HTR-8/SVneo (cell line): ENCODE measurements at places on chromosomes 4 and X.

DNA sequence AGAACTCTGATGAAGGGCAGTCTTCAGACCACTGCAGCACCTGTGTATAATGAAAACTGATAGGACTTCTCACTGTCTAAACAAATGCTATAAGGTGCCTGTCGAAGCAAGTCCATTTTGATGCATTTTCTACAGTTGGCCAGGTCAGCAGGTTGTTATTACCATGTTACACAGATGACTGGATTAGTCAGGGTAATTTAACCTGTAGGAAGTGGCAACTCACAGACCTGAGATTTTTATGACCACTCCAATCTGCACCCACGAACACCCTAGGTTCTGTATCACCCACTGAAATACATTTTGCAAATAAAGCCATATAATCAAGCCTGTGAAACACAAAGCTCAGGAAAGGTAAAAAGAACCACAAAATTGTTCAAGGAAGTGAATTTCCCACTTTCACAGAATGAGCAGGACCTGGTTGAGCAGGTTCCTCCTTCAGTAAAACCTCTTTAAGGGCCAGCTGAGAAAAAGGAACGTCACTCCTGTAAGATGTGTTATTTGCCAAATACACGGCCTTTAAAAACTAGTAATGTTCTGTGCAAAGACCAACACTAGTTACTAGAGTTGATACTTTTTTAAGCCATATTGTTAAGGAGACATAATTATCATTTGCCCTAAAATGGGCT is 12.7 kb downstream of the MAML3 start:
- DNase-seq = no peak

GRCh38 chr4:123843137-123843536 is 446.5 kb downstream of the SPRY1 start:
- no peak for DNase-seq

- DNase-seq = no peak
Observed at GRCh38 chrX:14837155-14837554, 35.7 kb downstream of the FANCB start.

- DNase-seq = no peak
Observed at GRCh38 chr4:80311130-80311529, 24.4 kb upstream of the CFAP299 start.

GRCh38 chr4:139469216-139469615 is 15.3 kb downstream of the RAB33B start:
- no peak for DNase-seq

DNA sequence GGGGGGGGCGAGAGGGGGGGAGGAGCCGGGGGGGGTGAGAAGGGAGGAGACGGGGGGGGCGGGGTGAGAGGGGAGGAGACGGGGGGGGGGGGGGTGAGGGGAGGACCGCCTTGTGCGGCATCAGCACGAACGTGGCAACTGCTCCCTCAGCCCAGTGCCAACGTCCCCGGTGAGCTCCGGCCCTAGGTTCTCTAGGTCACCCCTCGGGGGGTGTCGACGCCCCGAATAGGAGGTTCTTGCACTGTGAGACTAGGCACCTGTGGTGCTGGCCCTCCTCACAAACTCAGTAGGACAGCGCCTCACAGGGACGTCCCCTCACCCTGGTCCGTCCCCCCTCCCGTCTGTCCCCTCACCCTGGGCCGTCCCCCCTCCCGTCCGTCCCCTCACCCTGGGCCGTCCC is 21.5 kb upstream of the GTPBP6 start:
- DNase-seq = no peak

DNA sequence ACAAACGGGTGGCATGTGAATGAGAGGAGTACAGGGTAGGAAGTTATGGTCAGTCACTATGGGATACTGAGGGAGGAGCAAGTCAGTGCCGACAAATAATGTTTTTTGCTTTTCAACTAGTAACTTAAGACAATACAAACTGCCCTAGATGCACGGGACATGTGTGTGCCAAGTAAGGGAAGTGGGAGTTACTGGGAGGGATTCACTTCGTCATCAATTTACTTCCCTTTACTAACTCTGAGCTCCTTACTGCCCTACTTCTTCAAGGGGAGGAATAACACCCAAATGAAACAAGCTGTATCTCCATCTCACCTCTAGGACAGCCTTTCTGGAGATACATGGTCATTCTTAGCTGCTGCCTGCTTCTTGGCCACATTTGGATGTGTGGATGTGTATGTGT is 97.7 kb downstream of the DGKK start:
- DNase-seq = no peak

- DNase-seq = no peak
Observed at GRCh38 chrX:71493111-71493613, 39.7 kb upstream of the OGT start.
